ENCODE measurements at places on chromosomes 1 and 21.

DNA sequence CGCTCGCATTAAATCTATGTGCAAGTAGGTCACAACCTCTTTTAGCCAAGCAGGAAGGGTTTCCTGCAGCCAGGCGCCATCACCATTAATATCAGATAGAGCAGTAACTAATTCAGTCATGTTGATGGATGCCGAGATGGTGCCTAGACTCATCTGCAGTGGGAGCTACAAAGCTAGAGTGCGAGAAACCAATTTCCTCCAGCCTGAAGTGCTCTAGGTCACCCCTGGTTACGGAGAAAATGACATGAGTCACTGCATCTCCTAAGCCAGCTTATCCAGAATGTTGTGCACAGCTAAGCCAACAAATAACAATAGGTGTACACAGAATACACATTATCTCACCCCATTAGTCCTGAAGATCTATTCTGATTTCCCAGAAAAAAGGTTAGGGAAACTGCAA, 36.0 kb downstream of the OVAAL start:
- no peak for DNase-seq

- no peak for DNase-seq
These were observed 792.8 kb downstream of the USP25 start for GRCh38 chr21:16522548-16522947.

DNA sequence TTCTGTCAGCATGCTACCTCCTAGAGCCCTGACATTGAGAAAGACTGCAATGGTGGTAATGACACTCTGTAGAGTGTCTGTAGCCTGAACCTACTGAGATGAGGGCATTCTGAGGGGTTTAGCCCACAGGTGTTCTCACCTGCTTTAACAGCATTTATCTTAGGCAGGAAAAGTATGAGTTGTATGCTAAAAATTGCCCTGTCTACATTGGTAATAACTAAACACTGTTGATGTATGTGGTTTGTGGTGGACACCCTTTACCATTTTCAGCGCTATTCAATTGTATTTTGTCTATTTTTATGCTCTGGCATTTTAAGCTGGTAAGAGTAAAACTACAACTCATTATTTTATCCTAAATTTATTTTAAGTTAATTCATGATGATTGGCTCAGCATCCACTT, 10.0 kb downstream of the PYHIN1 start:
- no peak for DNase-seq

DNA sequence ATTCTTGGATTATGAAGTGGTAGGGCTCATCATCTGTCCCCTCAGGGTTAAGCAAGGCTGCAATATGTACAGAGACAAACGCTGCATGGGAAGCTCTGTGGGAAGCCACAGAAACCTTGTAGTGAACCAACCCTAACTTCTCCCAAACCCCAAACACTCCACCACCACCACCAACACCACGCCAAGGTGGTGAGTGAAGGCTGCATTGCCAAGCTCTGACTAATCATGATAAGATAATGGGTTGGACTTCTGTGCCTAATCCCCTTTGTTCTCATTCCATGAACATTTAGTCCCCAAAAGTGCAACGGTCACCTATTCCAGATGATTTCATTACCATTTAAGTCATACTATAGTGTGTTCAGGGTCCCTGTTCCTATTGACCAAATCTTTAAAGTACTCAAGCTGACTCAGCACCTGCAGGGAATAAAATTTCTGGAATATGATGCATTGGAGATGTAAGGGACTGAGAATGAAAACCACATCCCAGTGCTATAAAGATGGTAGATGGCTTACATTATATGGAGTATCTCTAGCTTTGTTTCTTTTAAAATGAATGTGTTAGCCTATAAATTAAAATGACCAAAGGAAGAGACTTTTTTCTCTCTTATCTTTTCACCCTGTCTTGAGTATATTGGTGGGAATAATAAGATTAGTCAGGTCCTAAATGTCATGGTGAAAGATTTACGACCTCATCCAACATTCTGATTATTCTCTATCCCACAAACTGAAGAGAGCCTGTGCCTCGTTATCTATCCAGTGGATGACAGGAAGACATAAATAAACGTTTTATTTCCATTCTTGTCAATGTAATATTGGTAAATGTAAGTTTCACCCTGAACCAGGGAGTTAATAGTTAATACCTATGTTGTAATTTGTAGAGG, 22.6 kb upstream of the PLD5 start:
- no peak for DNase-seq

DNA sequence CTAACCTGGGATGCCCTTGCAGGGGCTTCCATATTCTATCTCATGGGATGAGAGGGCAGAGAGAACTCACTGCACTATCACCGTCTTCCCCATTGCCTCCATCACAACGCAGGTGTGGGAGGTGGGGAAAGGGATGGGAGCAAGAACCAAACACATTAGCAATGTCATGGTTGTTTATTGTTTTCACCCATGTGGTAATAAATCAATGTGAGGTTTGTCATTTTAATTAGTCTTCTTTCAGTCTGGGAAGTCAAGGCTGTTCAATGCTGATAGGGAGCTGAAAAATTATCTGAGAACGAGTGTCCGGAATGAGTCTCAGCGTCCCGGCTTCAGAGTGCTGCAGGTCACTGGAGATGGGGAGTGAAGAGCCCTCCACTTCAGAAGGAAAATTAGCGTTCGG, 268.5 kb downstream of the DUSP10 start:
- no peak for DNase-seq

DNA sequence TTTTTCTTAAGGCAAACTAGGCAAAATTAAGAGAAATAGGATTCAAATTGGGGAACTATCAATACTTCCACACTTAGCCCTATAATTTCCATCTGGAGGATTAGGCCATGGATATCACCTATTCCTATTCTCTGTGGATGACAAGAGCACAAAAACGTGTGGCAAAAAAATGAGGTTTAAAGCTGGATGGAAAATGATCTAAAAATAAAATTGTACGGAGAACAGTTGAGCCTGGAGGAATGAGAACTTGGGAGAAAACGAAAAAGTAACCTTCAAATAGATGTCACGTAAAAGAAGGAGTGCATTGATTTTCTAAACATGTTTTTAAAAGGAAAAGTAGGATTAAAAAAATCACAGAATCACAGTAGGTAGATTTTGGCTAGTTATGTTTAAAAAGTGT, 55.7 kb downstream of the RGS4 start:
- DNase-seq: no peak

GRCh38 chr1:96730574-96731298, 9.2 kb downstream of the PTBP2 start:
- no peak for DNase-seq

- DNase-seq: peak; percentile 14
These were observed 105.7 kb upstream of the CASZ1 start for GRCh38 chr1:10901891-10902805.

DNA sequence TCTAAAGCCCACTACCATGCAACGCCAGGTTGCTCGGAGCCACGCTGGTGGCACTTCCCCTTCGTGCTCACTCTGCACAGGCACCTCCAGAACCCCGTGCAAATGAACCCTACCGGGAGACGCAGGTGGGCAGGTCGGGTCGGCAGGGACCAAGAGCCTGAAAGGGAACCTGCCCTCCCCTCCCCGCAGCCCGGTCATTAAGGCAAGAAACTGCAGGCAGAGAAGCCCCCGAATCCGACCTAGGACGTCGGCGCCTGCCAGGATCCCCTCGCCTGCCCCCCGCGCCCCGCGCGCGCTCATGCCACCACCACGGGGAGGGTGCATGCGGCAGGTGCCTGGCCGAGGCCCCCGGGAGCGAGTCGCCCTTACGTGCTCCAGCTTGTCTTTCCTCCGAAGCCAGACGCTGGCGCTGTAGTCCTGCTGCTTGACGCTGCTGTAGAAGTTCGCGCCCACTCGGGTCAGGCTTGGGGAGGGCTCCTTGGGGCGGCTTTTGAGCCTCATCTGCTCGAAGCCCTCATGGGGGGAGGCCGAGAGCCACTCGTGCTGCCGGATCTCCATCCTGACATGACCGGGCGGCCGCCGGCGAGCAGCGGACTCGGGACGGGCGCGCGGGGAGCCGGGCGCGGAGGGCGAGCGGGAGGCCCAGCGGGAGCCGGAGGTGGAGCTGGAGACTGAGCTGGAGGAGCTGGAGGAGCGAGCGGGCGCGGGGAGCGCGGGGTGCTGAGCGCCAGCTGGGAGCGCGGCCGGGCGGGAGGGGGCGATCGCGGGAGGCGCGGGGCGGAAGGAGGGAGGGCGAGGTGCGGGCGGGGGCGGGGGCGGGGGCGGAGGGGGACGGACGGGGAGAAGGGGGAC, 552 bp downstream of the PLD5 start:
- DNase-seq: no peak

- no peak for DNase-seq
These were observed 122.5 kb downstream of the ELAVL4 start for GRCh38 chr1:50231209-50231608.

DNA sequence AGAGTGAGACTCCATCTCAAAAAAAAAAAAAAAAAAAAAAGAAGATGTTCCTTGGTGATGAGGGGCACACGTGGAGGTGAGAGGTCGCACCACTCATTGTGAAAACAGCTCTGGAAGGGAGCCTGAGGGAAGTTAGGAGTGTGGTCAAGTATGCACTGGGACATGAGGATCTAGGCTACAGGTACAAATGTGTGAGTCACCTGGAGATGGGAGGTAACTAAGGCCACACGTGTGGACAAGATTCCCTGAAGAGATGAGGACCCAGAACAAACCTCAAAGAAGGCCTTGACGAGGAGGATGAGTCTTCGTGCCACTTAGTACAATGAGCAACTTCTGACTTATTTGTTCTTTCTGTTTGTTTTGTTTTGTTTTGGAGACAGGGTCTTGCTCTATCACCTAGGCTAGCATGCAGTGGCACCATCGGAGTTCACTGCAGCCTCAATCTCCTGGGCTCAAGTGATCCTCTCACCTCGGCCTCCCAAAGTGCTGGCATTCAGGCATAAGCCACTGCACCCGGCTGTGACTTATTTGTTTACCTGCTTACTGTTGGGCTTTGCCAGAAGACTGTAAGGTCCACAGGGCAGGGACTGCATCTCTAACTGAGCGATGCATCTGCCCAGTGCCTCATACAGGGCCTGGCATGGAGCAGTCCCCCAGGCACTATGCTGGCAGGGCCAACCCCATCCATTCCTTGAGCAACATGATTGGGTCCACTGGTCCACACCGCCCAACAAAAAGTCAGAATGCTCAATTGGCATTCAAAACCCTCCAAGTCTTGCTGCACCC, 6.4 kb downstream of the ASAP3 start:
- no peak for DNase-seq

- no peak for DNase-seq
These were observed 167.0 kb upstream of the SAMSN1 start for GRCh38 chr21:14713109-14713508.

GRCh38 chr1:13642306-13643004, 57.5 kb upstream of the PRDM2 start:
- no peak for DNase-seq

DNA sequence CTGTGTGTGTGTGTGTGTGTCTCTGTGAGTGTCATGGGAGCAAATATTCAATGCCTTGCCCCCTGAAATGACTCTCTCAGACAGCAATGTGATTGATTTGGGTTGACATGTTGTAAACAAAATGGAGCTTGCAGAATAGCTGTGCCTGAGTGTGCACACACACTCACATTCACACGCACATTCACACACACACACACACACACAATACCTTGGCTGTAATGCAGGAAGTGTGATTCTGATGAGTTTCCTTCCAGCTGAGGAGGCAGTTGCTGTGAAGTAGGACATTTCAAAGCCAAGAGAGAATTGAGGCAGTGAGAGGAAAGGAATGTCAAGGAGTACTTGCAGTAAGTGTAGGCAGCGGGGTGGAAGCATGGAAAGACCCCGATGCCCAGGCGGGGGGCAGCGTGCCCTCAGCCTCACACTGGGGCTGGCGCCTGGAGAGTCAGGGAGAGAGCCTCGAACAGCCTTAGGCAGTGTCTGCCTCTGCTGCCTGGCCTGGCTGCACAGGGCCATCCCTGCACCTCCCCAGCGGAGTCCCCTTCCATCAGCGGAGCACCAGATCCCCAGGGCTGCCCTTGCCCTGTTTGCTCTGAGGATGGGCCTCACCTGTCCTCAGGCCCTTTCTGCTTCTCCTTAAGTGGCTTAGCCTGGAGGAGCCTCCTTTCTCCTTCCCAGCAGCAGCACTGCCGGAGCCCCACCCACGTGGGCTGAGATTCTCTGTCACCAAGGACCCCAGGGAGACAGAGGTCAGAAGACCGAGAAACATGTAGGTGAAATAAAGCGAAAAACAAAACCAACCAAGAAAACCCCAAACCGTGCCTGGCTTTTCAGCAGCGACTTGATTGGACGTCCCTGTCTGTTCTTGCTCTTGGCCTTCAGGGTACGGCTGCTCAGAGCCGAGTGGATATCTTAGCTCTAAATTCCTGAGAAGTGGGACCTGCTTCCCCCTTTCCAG, 9.2 kb downstream of the VASH2 start:
- no peak for DNase-seq

DNA sequence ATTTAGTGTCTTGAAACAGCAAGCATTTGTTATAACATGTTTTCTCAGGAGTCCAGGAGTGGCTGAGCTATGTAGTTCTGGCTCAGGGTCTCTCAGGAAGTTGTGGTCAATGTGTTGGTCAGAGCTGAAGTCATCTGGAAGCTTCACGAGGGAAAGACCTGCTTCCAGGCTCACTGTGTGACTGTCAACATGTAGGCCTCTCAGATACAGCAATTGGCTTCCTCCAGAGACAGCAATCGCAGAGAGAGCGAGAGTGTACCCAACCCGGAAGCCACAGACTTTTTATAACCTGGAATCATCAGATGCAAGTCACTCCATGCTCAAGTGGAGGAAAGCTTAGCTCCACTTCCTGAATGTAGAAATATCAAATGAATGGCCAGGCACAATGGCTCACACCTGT, 40.9 kb downstream of the TNFRSF9 start:
- no peak for DNase-seq

DNA sequence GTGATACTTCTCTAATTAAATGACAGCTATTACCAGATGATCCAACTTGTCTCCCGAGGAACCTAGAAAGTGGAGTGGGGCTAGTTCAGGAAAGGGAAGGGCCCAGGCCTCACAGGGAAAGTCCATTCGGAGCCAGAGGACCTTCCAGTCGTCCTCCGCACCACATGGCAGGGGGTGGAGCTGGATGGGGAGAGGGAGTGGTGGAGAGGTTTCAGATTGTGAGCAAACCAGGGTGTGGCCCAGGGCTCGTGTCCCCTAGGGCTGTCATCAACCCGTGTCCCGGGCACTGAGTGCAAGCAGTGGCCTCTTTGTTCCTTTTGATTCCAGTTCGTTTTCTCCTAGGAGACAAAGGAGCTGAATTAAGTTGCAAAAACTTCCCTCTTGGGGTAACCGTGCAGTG, 114.9 kb downstream of the HUNK start:
- DNase-seq: no peak
